GM23248 (cell line): ENCODE measurements at places on chromosomes 5 and 9. TPM values are rescaled to one million over a fixed set of nuclear protein-coding genes. Genes with fewer than 3 reads are reported as not detected.

GRCh38 chr9:136400038-136400834, at the start of gene SNAPC4:
SNAPC4 (minus strand) TSS chr9:136400170; CDS start chr9:136398428, 1,742 bp downstream.
- DNase-seq: peak; percentile 95

GRCh38 chr5:172015346-172015745, 8.9 kb upstream of the FBXW11 start:
- DNase-seq: no peak

GRCh38 chr5:14166437-14166836, 23.3 kb downstream of the TRIO start:
- peak; percentile 17 for DNase-seq

DNA sequence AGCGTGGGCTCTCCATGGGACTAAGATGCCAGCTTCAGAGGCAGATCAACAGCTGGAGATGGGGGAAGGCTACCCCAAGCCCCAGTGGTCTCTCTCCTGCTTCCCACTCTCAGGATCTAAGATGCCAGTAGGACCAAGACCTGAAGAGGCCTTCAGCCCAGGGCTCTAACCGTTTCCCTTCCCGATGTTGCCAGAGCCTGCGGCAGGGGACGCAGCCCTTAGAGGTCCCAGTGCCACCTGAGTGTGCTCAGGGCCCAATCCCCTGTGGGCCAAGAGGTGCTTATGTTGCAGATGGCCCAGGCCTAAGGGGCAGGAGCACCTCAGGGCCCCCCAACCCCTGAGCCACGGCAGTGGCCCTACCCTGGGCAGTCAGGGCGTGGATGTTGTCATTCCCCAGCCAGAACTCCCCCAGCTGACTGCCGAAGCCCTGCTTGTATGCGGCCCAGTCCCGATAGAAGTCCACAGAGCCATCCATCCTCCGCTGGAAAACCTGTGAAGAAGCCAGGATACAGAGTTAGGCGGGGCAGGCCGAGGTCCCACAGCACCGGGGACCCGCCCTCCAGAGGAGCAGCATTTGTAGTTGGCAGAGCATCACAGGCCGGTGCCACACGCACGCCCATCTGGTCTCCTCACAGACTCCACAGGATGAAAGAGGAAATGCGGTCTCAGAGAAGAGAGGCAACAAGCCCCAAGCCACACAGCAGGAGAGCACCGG, 5.4 kb downstream of the FCN1 start:
- no peak for DNase-seq

DNA sequence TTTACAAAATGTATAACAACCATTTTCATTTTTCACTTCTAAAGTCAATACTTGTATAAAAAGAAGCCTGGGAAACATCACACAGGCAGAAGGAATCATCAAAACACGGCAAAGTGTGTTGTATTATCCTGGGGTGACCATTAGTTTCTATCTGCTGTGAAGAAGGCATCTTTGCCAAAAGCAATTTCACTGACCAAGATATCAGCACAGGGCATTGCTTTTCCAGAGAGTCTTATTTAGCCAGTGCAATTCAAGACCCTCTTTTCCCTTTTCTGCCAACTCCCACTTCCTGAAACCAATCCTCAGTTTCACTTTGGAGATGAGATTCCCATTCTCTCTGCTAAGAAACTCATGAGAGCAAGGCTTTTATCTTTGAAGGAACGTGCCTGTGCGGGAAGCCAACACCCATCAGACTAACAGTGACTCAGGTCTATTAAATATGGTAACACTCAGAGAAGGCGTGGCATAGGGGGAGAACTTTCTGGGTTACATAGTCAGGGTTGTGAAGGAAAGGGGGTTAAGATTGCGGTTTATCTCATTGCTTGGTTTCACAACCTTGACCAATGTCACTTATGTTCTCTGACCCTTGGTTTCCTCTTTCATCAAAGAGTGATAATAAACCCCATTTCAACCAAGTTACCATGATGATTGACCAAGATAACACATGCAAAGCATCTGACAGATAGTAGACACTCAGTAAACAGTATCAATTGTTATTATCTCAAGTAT, 666.9 kb upstream of the KLF4 start:
- peak; percentile 23 for DNase-seq

DNA sequence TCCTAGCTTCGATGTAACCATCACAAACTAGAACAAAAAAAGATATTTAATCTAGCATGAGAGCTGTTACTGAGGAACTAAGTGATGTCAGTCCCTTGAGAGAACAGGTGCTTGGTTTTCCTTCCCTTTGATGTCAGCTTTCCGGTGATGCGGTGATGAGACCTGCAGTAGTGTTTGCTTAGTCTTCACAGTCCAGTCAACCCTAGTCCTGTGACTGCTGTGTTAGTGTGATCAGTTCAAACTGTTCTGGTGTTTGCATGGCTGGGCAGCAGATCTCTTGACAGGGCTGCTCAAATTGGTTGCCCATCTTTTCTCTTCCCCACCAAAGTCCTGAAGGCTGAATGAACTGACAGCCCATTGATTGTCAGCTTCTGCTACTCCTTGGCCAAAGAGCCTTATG, 608.6 kb upstream of the DAB2 start:
- DNase-seq: no peak

DNA sequence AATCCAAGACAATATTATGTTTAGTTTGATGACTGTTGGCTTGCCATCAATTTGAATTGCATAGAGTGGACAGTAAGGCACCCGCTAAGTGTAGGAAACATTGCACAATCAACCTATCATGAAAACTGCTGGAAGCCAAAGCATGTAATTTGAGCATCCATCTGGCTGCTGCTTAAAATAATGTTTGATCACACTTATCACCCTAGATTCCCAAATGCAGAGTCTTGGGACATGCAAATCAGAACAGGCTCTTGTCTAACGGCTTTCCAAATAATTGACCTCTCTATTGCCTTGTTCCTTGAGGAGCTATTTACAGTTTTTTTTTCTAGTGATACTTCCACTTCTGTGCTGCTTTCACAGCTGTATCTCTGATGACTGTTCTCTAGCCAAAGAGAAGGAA, 342.1 kb downstream of the PRR16 start:
- peak; percentile 53 for DNase-seq

DNA sequence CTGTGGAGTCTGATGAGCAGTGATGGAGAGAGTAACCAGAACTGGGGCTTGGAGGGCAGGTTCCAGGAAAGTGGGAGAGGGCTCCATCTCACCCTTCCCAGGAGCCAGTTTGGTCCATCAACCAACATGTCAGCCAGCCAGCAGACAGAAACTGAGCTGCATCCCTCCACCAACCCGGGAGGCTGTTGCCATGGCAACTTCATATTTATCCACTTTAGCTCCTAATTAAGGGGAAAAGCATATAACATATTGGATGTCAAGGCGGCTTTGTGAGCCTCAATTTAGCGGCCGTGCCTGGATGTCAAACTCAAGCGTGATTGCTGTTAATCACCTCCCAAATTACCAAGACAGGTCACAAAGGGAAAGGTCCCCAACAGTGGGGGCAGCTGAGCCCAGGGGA, 81.5 kb upstream of the ARAP3 start:
- no peak for DNase-seq

DNA sequence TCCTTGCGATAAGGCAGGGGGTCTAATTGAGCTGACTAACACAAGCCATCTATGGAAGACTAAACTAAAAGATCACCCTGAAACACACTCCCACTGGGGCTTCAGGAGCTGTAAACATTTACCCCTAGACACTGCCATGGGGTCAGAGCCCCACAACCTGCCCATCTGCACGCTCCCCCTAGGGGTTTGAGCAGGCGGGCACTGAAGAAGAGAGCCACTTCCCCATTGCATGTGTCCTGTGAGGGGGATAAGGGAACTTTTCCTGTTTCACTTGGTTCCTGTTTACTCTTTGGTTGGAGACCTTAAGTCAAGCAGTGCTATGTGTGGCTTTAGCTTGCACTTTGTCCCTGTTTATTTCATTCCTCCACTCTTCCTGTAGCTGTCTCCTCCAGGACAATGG, 1929.5 kb upstream of the CDH9 start:
- DNase-seq: no peak

DNA sequence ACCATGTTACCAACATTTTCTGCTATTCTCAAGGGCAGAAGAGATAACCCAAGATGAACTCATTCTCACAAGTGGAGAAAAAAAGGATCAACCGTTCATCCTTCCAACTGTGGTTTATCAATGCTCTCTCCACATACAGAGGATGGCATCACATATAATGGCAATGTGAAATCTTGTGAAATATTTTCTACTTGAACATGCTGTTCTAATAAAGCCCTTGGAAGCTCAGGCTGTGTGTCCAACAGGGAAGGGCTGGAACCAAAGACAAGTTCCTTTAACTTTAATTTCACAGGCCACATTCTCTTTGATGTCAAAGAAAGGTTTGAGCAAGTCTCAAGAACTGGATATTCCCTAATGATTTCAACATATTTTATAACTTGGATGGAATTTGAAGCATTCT, 230.5 kb downstream of the SPOCK1 start:
- peak; percentile 14 for DNase-seq

DNA sequence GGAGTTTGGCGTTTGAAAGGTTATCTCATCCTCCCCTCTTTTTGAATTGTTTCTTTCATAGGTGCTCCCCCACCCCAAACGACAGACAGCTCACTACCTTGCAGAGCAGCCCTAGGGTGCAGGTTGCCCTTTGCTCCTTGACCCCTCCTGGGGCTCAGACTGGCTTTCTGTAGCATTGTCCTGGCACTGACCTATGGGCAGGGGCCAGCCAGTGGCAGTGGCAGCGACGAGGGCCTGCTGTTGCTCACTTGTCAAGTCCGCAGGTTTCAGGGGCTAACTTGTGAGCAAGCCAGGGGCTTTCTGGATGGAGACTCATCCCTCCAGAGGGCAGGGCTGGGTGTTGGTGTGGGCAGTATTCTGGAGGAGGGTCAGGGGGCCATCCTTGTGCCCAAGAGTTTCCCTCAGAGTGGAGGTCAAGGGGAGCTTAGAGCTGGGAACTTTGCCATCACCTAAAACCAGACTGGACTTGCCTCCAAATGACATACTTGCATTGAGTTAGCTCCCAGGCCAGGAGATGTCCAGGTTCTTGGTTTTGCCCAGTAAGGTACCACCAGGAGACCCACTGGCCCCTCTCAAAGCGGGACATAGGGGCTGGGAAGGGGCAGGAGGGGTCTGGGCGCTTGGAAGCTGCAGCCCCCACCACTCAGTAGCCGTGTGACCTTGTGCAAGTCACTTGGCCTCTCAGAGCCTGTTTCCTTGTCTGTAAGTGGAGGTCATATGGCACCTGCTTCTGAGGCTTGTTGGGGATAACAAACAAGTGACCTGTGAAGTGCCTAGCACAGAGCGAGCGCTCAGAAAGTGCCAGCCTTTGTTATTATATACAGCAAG, 53.5 kb upstream of the CDKN2AIPNL start:
- DNase-seq: no peak

DNA sequence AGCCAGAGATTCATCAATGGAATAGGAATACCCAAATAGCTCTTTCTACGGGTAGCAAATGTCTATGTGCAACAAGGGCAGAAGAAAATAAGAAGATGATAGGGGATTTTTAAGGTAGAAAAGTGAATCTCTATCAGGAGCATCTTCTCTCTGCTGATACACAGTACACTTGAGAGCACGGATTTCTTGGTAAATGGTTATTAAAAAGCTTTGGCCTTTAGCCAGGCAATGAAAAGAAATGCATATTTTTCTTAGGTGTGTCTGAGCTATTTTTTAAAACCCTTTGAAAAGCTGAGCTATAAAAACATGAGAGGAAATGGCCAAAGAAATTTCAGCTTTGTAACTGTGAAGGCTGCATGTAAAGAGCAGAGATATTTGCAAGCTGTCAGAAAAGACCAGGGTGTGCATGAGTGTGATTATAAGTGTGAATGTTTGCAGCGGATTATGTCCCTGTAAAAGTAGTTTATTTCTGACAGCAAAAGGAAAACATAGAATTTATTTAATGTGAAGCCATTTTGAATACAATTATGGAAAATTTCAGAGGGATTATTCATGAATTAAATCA, 487.1 kb upstream of the PIK3R1 start:
- no peak for DNase-seq

GRCh38 chr9:108816037-108816436, 39.7 kb downstream of the ACTL7B start:
- no peak for DNase-seq

DNA sequence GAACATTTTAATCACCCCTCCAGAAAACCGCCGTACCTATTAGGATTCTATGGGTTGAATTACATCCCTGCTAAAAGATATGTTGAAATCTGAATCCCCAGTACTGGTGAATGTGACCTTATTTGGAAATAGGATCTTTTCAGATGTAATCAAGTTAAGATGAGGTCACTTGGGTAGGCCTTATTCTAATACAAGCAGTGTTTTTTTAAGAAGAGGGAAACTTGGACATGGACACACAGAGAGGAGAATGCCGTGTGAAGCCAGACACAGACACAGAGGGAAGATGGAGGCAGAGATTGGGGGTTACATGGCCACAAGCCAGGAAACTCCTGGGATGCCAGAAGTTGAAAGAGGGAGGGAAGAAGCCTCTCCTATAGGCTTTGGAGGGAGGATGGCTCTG, 183.5 kb downstream of the GNA14 start:
- no peak for DNase-seq

DNA sequence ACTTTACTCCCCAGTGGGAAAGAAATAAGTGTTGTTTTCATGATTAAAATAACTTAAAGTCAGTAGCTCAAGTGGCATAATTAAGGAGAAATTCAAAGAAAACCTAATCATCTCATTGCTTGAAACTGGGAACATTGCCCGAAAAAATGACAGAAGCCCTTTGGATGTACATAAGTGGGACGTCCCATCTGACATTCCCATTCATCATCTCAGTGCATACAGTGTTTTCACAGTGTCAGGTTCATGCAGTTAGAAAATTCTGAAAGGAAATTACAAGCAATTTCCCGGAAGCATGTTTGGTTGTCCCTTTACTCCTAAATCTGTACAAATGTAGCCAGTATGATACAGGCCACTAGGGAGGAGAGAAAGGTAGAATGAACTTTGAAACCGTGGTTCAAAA, 95.6 kb downstream of the ADAMTS16 start:
- DNase-seq: no peak

DNA sequence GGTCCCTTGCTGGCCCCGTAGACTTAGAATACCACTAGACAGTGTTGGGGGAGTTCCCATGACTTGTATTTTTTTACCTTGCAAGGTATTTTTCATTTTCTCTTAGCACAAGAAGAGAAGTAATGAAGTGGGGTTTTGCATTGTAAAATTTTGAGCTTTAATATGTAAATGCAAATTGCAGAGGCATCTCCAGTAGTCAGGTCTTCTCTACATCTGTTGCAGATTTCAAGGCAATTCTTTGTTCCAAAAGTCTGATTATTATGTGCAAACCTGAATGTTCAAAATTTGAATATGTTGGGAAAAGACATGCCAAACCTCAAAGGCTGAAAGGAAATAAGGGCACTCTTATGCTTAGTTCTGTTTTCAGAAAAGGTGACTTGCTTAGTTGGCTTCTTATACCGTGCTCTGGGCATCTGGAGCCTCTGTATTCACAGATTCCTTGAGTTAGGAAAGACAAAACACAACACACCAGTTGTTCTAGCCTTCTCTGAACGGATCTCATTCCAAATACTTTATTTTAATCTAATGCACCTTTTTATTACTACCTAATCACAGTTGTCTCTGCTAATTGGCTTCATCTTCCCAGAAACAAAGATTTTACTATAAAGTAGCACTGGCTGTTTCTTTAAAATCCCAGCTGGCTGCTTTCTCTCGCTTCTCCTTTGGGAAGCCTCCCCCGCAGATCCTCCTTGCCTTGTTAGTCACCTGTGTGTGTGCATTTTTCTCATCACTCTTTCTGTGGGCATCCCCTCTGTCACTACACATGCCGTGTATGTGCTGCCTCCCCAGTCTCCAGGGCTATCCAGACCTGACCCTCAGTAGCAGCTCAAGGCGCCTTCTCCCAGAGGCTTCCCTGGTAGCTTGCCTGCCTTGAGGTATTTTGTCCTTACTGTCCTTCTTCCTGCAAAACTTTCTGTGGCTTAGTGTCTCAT, 138.2 kb downstream of the TLE4 start:
- DNase-seq: no peak

The PTPN3 gene
- 0.86 and 0.90 TPM in 2 replicates for polyA plus RNA-seq

The GPR150 gene
- 0.25 and 0.35 TPM in 2 replicates for polyA plus RNA-seq

The CCNI2 gene
- polyA plus RNA-seq: 0.51 and 0.73 TPM in 2 replicates

The RANBP17 gene
- 2.3 and 3.7 TPM in 2 replicates for polyA plus RNA-seq

The TIMD4 gene
- polyA plus RNA-seq: not detected in 2 replicates
